ENCODE measurements at places on chromosomes 6 and 20. TPM values are rescaled to one million over a fixed set of nuclear protein-coding genes. Genes with fewer than 3 reads are reported as not detected.

Gene HCK
- total RNA-seq: 0.03 TPM

Gene POU5F1
- total RNA-seq: 4.5 TPM

Gene ALDH8A1
- 0.18 TPM for total RNA-seq

Gene ADGRF4
- 8.1 TPM for total RNA-seq

Gene ZNF165
- 0.93 TPM for total RNA-seq

Measured in A549 treated with DMSO at 1 μM for 4 hours (cell line).